Placental pericyte (primary cell): ENCODE measurements at places on chromosomes 1 and 21. TPM values are rescaled to one million over a fixed set of nuclear protein-coding genes. Genes with fewer than 3 reads are reported as not detected.

The SMG7 gene
- total RNA-seq: 21.4 and 33.5 TPM in 2 replicates

The OR2T33 gene
- total RNA-seq: not detected in 2 replicates

The ZNF683 gene
- not detected in 2 replicates for total RNA-seq

The TRIM46 gene
- total RNA-seq: 4.4 and 8.7 TPM in 2 replicates
